ENCODE measurements at places on chromosomes 7 and 10. TPM values are rescaled to one million over a fixed set of nuclear protein-coding genes. Genes with fewer than 3 reads are reported as not detected.

- DNase-seq, result peak; percentile 66
These were observed 638 bp downstream of the EGR2 start for GRCh38 chr10:62815381-62816075.

DNA sequence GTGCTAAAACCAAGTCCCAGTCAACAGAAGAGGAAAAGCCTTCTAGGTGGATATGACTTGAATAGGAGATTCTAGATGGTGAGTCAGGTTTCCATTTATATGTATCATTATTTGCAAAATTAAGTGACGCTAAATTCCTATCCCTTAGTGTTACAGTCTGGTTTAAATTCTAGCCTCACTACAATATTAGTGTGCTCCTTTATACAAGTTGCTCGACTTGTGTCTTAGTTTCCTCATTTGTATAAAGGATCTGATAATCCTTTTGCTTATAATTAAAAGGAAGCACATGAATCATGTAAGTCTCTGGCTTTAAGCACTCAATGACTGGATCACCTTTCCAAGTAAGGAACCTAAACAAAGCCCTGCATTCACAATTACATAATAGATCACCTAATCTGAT lies 105.7 kb downstream of the SVOPL start:
- no peak for DNase-seq

- DNase-seq, result no peak
These were observed 906.7 kb downstream of the DNAJB9 start for GRCh38 chr7:109476409-109476808.

DNA sequence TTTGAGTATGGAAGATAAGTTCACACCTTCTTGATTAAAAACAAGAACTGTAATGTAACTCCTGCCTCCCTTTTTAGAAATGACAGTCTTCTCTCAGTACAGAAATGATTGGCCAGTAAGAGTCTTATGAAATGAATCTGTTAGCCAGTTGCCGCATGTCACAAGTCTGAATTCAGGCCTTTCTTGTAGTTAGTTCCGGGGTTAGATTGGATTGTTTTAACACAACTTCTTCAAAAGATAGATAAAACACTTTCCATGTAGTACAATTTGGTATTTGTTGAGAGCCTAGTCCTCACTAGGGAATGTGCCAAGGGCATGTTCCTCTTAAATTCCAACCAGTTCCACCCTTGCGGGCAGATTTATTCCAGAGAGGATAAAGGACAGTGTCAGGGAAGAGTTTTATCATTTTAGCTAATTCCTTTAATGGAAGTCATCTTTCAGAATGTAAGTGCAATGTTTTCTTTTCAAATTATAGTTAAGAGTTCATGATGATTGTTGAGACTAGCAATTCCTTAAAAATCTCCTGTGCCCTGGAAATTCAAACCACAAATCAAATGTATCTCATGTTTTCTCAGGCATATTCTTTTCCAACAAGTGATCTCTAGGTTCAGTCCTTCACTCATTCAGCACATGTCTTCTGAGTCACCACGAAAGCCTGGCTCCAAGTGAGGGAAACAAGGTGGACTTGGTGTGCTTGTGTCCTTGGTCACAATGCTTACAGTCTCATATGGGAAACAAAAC lies 4.1 kb downstream of the FHIP2A start:
- DNase-seq, result peak; percentile 44

Gene NSUN6
- polyA plus RNA-seq, result 21.9 TPM

Gene ZPBP
- polyA plus RNA-seq, result not detected

GRCh38 chr7:142717453-142717852 lies 31.8 kb upstream of the PRSS1 start:
- DNase-seq, result no peak

Gene SP8
- polyA plus RNA-seq, result 3.3 TPM

- DNase-seq, result no peak
These were observed 8.1 kb downstream of the DDC start for GRCh38 chr7:50557099-50557498.

GRCh38 chr7:70738151-70738885 lies 393.6 kb upstream of the GALNT17 start:
- DNase-seq, result peak; percentile 29

DNA sequence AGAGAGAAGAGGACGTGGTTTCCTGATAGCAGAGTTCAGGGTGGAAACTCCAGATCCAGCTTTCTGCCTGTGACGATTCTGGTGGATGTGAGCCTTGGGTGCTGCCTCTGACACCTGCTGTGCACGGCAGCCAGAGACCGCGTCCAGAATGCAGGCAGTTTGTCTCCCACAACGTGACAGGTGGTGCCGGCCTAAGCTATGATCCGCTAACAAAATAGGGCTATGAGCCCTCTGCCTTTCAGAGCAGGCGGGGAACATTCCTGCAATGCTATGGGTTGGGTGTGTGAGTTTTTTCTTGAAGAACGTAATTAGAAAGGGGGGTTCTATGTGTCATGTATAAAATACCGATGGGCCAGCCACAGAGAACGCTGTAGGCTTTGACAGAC lies 297.3 kb upstream of the PRKCQ start:
- no peak for DNase-seq

Gene IDI2
- polyA plus RNA-seq, result not detected

DNA sequence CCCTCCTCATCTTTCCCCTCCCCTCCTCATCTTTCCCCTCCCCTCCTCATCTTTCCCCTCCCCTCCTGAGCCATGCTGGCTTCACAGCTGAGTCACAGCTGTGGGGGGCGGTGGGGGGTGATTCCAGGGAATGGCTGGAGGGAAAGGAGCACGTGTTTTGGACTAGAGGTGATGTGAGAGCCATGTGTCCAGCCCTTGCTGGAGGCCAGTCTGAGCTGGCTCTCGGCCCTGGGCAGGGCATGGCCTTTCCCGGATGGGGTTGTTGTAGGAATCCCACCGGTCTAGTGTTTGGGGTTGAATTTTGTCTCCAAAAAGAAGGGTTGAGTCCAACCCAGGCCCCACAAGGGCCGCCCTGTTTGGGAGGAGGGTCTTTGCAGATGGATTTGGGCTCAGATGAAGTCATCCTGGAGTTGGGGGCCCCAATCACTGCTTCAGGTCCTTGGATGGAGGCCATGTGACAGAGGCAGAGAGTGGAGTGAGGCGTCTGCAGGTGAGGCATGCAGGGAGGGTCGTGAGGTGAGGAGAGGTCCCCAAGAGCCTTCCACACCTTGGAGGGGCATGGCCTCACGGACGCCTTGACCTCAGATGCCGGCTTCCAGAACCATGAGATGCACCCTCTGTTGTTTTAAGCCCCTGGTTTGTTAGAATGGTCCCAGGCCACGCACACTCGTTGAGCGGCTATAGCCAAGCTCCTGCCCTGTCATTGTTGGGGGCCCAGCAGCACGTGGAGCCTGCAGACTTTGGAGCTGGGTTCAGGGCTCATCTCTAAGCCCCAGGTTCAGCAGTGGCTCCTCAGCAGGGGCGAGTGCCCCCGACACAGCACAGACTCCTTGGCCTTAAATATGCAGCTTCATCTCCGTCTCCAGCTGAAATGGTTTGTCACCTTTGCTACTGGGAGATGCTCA lies 101.6 kb downstream of the DNAJB6 start:
- DNase-seq, result no peak

Data from small intestine (tissue), 16 donors.